ENCODE measurements at places on chromosomes 5 and 9.
A peak's percentile ranks its signal among the peaks of the same experiment; 100 is the strongest.

- DNase-seq, result no peak
These were observed 410.1 kb downstream of the MAT2B start for GRCh38 chr5:163915481-163915961.

- DNase-seq, result no peak
These were observed 1510.5 kb upstream of the CDH9 start for GRCh38 chr5:28548856-28549255.

DNA sequence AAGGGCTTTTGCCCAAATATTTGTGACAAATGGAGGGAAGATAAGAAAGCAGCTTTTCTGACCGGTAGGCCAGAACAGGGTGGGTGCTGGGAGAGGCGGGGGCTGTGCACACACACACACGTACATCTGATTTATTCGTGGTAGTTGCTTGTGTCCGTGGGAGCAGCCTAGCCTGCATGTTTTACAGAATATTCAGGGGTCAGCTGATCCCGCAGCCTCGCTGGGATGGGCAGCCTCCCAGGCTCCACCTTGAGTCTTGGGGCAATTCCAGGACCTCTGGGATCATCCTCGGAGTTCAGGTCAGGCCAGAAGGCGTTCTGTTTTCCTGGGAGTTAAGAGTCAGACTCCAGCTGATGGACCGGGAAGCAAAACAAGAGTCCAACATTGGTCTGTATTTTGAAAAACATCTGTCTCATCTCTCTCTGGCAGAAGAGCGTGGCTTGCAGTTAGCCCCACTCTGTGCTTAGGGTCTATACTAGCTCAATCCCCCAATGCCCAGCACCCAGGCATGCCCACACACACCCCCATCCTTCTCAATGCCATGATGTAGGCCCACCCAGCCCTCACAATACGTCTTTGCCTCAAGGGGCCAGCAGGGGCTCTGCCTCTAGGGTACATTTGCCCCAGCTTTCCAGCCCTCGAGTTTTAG lies 210.6 kb downstream of the GOLPH3 start:
- no peak for DNase-seq

- no peak for DNase-seq
These were observed 261.8 kb downstream of the MCTP1 start for GRCh38 chr5:95022967-95023695.

DNA sequence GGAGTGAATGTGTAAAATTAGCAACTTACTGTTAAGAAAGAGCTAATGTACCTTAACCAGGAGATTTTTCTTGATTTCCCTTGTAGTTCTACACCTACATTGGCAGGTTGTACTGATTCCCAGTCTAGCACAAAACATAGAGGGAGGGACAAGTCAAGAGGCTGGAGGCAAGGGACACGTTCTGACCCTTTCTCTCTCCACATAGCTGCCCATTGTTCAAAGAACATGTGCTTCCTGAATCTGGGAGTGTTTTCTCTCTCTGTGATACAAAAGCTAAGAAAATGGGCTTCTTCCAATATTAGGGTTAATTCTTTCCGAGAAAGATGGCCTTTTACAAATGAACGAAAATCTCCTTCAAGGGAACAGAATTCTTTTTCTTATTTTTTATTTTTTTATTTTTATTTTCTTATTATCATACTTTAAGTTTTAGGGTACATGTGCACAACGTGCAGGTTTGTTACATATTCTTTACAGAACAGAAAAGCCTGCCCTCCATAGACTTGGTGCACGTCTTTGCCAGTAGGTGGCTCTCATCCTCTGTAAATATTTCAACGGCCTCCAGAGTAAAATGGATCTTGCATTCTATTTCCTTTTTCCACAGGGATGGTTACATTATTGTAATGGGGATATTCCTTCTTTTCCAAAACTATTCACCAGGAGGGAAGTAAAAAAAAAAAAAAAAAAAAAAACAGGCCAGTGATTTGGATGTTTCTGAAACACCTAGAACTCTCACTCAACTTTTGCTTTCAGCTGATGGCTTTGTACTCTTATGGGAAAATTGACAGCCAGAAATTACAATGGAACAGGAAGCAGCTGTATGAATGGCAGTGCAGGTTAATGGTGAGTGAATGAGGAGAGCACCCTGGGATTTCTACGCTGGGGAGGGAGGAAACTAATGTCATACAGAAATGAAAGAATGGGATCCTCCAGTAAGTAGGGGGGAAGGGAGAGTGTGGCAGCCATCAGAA lies 13.1 kb upstream of the IFNA5 start:
- no peak for DNase-seq

DNA sequence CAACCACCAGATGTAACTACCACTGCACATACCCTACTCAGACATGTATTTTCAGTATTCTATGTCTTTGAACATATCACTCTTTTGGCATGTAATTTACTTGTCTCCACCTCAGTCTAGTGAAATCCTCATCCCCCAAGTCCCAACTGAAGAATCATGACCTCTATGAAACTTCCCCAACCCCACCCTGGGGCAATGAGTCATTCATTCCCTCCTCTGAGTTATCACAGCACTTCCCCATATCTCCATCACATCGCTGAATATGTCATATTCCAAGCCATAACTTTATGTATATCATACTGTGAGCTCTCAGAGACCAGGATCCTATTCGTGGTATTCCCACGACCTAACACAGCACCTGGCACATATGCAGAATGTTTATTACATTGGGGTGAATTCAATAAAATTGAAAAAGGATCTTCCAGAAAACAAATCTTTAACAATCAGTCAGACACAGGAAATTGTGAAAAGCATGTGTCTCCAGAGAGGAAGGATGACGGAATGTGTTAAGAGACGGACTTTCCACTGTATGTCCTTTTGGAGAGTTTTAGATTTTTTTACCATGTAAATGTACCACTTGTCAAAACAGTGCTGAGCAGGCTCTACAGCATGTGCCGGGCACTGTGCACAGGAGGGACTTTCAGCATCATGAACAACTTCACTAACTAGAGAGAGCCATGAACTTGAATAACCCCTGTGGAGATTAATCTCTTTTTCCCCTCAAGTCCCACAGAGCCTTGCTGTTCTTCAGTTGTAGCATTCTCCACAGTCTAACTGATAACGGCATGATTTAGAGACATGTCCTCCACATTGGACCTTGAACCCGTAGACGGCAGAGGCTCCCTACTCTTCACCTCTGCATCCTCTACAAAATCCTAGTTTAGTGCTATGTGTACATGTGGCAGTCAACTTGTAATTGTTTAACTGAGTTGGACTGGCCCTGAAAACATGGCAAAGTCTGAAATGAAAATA lies 213.5 kb downstream of the GLIS3 start:
- no peak for DNase-seq

DNA sequence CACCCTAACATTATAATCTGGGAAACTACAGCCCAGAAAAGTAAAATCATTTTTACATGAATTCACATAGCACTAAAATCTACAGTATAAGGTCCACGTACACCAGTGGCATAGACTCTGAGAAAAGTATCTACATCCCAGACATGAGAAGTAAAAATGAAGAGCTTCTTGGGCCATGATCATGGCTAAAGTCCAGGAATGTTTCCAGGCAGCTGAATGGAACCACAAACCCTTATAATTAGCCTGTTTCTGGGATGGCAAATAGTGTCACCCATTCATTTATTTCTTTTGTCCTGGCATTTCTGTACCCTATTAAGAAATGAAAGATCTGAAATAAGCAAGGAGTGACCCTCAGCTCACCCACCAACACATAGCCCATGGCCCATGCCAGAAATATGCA lies 217.9 kb downstream of the SPOCK1 start:
- no peak for DNase-seq

DNA sequence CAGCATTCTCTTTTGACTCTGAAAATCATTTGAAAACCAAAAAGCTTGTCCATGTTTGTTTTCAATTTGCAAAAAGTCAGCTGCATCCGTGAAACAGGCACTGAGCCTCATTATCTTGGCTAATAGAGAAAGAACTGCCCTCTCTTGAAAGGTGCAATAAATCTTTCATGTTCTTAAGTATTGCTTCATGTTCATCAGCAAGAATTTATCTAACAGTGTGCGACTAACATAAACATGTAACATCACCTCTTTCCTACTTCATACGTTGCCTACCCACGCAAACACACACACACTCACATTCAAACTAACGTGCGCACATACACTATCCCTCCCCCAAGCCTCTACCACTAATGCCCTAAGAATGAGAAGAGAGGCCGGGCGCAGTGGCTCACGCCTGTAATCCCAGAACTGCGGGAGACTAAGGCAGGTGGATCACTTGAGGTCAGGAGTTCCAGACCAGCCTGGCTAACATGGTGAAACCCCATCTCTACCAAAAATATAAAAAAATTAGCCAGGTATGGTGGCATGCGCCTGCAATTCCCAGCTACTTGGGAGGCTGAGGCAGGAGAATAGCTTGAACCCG lies 629.7 kb upstream of the ZNF608 start:
- DNase-seq, result no peak

DNA sequence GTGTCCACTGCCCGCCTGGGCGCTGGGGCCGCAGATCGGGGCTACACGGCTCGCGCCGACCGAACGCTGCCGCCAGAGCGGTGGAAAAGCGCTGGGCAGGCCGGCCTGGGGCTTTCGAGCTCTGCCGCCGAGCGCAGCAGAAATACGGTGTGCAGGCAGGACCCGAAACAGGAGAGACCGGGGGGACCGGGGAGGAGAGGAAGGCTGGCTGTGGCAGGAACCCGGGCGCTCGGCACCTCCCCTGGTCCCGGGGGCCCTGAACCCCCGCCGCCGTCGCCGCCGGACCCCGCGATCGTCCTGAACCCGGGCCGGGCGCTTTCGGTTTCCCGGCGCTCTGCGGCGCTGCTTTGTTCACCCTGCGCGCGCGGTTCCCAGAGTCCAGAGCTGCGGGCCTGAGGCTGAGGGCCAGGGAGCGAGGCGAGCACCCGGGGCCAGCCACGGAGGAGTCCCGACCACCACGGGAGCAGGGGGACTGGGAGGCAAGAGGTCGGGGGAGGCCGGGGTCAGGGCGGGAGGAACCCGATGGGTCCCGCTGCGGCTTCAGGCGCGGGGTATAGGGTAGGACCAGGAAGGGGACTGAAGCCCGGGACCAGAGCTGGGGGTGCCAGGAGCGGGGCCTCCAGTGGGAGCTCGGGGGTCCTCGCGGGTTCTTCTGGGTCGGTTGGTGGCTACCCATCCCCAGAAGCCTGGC lies 12.0 kb downstream of the IRX2 start:
- DNase-seq, result no peak

GRCh38 chr9:87427851-87428506 lies 69.7 kb upstream of the DAPK1 start:
- DNase-seq, result no peak

- DNase-seq, result no peak
These were observed 24.9 kb upstream of the CCDC112 start for GRCh38 chr5:115321309-115321708.

DNA sequence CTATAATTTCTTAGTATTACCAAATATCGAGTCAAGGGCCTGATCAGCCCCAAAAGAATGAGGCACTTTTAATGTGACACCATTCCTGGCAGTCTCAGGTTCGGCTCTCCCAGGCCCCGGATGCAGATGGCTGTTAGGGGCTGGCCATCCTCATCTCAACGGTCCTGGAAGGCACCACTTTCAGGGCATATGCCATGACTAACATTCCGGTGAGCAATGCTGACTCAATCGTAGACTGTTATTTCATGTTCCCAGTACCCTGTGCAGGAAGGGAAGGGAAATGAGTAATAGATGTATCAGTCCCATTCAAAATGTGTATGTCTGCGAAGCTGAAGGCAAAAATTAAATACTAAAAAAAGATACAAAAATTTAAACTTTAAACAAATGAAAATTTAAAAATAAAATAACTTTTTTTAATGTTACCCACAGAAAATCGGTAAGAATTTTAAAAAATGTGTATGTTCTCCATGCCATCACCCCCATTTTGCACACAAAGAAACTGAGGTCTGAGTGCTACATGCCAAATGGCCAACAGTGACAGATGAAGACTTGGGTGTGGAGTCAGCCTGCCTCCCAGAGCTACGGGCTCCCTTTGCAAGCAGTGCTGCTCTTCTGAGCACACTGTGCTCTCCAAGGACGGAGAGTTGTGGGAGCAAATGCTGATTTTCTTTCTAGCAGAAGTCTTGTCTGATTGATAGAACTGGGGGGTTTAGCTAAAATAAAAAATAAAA lies 79.0 kb downstream of the GLDC start:
- DNase-seq, result peak; percentile 7

- DNase-seq, result no peak
These were observed 393.4 kb downstream of the CTNND2 start for GRCh38 chr5:11510889-11511288.

DNA sequence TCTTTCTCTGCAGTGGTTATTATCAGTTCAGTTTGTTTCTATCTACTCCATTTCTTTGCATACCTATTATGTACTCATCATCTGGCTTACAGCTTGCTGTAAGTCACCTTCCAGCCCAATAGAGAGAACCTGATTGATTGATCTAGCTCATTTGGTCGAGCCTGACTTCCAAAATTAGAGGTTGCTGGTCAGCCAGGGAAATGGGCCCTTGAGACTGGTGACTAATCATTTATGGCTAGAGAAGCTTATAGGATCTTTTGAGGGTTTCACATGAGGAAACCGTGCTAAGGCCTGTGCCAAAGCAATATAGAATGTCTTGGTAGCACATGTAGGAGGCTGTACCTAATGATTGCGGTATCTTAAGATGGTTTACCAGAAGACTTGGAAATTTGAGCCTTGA lies 5.8 kb downstream of the SREK1 start:
- DNase-seq, result no peak

DNA sequence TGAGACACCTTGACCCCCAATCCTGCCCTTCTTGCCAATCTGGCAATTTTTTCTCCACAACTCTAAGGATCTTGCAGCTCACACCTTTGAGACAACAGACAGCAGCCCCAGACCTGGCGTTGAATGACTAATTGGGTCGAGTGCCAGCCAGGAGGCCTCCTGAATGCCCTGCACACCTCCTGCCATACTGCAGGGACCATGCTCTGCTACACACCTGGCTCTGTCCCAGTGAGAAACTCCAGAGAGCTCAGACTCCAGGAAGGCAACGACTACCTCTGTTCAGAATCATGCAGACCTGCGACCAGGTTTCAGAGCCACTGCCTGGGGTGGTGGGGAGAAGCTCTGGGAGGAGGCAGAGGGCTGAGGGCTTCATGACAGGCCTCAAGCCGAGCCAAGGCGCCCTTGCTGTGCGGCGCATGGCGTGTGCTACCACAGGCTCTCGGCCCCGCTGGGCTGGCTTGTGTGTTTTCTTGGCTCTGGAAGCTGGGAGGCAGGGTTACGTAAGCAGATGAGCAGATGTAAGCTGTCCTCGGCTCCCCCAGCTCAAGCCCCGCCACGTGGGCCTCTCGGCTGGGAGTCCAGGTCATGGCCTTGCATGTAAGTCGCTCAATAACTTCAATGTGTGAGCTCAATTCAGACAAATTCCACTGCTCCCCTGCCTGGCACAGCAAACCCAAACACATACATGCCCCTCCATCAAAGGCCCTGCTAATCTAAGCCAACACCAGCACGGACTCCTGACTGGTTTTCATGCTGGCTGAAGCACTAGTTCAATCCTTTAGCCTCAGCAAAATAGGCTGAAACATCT lies 27.5 kb downstream of the B4GALT1 start:
- no peak for DNase-seq

- DNase-seq, result no peak
These were observed 98.0 kb upstream of the OTULINL start for GRCh38 chr5:14483504-14484157.

- no peak for DNase-seq
These were observed 108.3 kb downstream of the WNK2 start for GRCh38 chr9:93292288-93292615.
